ENCODE measurements at places on chromosomes 7 and 10. TPM values are rescaled to one million over a fixed set of nuclear protein-coding genes. Genes with fewer than 3 reads are reported as not detected.

The NEBL gene
- 666 TPM for total RNA-seq

The PLEKHS1 gene
- total RNA-seq = not detected

The NXPH1 gene
- not detected for total RNA-seq

The C7orf33 gene
- total RNA-seq = not detected

DNA sequence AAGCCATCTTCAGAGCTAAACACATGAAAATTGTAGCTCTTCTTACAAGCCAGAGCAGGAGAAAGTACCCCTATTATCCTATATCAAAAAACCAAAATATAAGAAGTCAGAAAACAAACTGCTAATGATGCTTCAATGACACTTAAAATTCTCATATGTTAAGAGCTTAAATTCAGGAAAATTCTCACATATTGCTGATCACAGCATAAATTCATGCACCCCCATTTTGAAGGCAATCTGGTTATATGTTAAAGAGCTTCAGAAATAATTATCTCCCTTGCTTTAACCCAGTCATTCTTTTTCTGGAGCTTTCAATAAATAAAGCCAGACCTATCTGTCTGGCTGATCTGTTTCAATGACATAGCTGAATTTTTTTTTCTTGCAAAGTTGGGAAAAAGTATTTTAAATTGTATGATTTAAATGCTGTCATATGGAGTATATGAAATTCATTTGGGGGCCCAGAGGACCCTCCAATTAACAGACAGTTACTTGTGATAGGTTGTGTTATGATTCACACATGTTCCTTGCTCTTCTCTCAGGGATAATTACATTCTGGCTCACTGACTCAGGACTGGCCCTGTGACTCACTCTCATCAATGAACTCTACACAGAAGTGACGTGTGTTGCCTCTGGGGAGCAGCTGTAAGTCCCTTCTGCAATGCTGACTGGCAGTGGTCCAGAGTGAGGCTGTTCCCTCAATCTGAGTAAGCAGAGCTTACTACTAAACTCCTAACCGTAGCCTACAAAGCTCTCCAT is 85.2 kb downstream of the HGF start:
- DNase-seq = peak; percentile 90

DNA sequence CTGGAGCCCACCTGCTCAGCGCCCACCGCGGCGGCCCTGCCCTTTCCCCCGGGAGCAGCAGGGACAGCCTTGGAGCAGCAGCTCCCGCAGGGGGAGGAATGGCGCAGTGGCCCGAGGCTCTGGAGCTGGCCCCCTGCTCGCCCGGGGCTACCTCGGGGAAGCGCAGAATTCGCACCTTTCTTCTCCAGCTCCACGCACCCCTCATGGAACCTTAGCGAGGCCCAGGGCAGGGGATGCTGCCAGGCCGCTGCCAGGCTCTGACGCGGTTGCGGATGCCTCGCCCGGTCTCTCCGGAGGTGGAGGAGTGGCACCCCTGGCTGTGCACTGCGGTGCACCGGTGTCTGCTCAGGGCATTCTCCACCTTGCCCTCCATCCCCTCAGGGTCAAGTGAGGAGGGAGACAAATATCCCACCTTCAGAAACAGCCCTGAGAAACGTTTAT is 84.9 kb upstream of the MKI67 start:
- DNase-seq = no peak

- DNase-seq = no peak
Observed at GRCh38 chr7:91832493-91833045, 47.9 kb downstream of the MTERF1 start.

- no peak for DNase-seq
Observed at GRCh38 chr7:30237271-30237695, 47.1 kb upstream of the ZNRF2 start.

DNA sequence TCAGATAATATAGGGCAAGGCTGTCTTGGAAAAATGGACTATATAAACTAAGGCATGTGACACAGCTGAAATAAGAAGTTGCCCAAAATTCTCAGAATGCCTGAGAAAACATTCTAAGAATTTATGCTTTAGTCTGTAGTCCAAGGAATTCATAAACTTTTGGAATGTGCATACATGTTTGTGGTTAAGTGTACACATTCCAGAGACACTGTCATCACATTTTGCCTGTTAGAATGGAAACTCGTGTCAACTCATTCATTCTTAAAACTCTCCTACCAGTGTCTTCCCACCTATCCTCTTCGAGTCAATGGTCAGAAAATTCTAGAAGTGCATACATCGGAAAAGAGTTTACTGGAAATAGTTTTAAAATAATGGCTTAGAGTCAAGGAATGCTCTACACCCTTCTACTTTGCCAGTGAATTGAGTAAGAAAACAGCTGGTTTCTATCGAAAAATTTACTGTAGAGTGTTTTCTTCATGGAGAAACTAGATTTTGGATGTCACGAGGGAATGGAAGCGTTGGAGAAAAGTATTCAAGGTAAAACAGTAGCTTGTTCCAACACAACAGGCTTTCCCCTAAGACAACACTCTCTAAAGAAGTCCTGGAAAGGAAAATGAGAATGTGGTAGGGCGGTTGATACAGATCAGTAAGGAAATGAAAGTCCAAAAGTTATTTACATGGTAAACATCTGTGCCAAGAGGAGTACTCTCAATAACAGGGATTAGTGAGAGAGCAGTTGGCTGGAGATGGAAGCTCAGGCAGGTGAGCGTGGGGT is 1177.6 kb upstream of the C7orf33 start:
- no peak for DNase-seq

- no peak for DNase-seq
Observed at GRCh38 chr10:104966563-104967297, 325.6 kb downstream of the SORCS3 start.

GRCh38 chr10:106857213-106857612 is 307.3 kb downstream of the SORCS1 start:
- no peak for DNase-seq

- DNase-seq = no peak
Observed at GRCh38 chr7:93148144-93148543, at the start of gene SAMD9L. TSS of gene SAMD9L (minus strand) at chr7:93148385. CDS start at chr7:93135971, 12,414 bp downstream.

DNA sequence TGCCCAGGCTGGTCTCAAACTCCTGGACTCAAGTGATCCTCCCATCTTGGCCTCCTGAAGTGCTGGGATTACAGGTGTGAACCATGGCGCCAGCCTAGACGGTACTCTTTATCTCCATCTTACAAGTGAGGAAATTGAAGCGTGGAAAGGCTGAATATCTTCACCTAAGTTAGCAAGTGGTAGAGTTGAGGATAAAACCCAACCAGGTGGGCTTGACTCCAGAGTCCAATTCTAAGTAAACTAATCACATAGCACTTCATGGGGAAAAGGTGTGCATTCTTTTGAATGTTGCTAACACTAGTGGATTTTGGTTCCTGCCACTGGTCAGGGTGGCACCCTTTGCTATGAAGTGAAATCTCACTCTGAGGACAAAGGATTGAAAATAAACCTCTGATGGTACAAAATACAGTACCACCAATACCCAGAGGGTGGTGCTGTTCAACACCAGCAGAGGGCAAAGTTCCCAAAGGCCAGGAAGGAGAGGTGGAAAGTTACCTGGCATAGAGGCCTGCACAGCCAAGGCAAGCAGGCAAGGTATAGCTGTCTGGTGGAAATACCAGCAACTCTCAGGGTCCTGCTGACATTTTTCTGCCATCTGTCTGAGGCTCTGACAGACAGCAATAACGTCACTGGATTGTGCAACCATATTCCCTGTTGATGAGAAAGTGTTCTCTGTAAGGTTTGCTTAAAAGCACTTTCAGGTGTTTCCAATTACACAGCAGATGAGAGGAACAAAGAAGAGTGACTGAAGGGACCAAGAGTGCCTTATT is 17.6 kb downstream of the ZDHHC16 start:
- DNase-seq = no peak

GRCh38 chr10:31942435-31942834 is 13.8 kb upstream of the ARHGAP12 start:
- no peak for DNase-seq

Measured in Right ventricle myocardium inferior (tissue), 1 donor.